GDM1 (cell line): ENCODE measurements at places on chromosomes 7 and 10.

DNA sequence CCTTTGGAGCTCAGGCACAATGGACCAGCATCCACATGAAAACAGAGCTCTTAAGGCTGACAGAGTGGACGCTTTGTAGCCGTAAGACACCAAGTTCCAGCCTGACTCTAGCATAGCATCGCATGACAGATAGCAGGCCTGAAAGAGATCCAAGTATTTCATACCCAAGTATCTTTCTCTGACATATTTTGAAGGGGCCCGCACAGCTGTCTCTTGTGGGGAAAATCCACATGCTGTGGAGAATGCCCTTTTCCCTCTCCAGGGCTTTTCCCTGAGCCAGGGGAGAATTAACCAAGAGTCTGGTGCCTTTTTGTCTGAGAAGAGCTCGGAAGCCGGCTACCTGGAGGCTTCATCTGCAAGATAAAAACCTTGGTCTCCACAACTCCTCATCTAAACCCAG, 51.0 kb downstream of the CFAP46 start:
- DNase-seq, result no peak

- no peak for DNase-seq
Observed at GRCh38 chr7:112260911-112261310, 54.4 kb downstream of the ZNF277 start.

GRCh38 chr10:29412485-29412884, 123.6 kb downstream of the LYZL1 start:
- no peak for DNase-seq

DNA sequence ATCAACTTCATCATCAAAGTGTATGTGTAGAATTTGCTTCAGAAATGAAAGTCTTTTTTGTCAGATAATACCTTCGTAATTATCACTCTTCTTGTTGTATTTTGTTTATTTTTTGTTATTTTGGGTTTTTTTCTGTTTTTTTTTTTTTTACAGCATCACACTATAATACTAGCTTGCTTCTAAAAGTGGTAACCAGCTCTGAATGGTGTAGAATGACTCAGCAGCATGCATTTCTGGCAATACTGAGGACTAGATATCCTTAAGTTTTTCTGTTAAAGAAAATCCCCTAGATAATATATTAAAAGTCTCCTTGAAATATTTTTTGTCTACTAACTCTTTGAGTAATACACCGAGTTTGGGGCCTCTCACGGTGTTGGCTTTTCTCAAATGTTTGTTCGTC, 109.1 kb downstream of the LMBR1 start:
- DNase-seq, result no peak

- no peak for DNase-seq
Observed at GRCh38 chr10:11341283-11341960, 270.0 kb downstream of the USP6NL start.

GRCh38 chr7:137839903-137840779, 6.6 kb downstream of the DGKI start:
- no peak for DNase-seq

- no peak for DNase-seq
Observed at GRCh38 chr7:32244806-32245345, 174.7 kb upstream of the PDE1C start.

DNA sequence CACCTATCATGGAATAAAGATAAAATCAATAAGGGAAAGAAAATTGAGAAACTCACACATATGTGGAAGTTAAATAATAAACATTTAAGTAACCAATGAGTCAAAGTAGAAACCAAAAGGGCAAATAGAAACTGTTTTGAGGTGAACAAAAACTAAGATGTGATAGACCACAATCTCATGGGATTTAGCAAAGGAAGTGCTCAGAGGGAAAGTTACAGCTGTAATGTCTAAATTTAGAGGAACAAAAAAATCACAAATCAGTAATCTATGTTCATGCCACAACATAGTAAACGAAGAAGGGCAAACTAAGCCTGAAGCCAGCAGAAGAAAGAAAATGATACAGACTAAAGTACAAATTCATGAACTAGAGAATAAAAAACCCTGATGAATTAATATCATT, 16.3 kb downstream of the CYP3A4 start:
- no peak for DNase-seq

- no peak for DNase-seq
Observed at GRCh38 chr7:121195010-121195409, 133.8 kb upstream of the WNT16 start.

GRCh38 chr7:39299695-39300094, 266.5 kb upstream of the YAE1 start:
- DNase-seq, result no peak

GRCh38 chr10:66008221-66008620, 917.6 kb upstream of the LRRTM3 start:
- DNase-seq, result no peak

- no peak for DNase-seq
Observed at GRCh38 chr10:11286261-11286852, 268.7 kb downstream of the CELF2 start.

DNA sequence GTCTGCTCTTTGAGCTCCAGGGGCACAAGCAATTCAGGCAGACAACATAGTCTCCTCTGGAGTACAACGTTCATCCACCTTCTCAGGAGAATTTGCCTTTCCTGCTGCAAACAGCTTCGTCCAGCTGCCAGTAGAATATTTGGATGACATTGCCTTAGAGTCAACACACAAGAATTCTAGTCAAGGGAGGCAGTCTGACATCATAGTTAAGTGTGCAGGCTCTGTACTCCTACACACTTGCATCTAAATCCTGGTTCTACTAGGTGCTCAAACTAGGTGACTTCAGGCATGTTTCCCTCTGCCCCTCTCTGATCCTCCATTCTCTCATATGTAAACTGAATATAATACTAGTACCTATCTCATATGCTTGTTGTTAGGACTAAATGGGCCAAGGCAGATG, 314.8 kb downstream of the HPSE2 start:
- no peak for DNase-seq

GRCh38 chr10:103553743-103554487, 60.4 kb downstream of the NEURL1 start:
- no peak for DNase-seq

DNA sequence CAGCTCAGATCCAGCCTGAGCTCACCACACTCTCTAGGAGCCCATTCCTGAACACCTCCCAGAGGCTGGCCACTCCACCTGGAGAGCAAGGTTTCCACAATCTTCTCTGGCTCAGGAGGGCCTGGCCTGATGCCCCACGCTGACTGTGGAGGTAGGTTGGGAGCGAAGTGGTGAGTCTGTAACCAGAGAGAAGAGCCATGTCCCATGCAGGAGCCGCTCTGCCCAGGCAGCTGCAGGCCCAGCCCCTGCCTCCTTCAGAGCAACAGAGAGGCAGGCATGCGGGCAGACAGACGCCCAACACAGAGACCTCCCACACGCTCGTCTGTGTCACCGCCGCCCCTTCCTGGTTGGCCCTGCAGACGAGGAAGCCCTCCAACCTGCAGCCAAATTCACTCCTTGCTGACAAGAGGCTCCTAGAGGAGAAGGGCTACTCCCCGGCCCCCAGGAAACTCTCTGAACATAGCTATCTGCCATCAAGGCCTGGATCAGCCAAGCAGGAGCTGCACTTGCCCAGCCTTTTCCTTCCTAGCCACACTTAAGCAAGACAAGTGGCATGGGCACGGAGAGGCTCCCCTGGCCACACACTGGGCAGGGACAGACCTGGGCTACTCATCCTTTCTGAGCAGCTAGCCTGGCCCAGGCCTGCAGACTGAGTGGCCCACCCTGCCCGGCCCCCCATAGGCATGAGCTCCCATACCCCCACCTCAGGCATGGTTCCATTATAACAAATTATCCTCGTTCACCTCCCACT, 101.9 kb downstream of the GRID1 start:
- DNase-seq, result no peak

- DNase-seq, result no peak
Observed at GRCh38 chr10:51706225-51706624, 6.8 kb upstream of the CSTF2T start.

- no peak for DNase-seq
Observed at GRCh38 chr7:214410-215212, 22.2 kb downstream of the FAM20C start.

GRCh38 chr7:110170841-110171240, 920.1 kb upstream of the LRRN3 start:
- no peak for DNase-seq

GRCh38 chr7:107690084-107690483, 29.5 kb downstream of the SLC26A4 start:
- no peak for DNase-seq

DNA sequence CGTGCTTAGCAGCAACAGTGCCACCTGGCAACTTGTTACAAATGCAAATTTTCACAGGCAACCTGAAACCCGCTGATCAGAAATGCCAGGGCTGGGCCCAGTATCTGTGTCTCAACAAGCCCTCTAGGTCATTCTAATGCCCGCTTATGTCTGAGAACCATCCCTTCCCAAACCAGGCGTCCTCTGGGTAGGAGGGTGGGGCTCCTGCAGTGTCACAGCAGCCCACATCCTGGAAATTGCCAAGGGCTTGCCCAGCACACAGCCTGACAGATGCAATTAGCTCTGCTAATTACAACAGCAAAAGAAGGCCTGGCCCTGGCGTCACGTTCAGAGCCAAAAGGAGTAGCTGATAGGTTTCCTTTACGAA, 15.9 kb downstream of the ITPRIP start:
- DNase-seq, result no peak

GRCh38 chr10:18142151-18142550, 1.9 kb downstream of the CACNB2 start:
- DNase-seq, result no peak

DNA sequence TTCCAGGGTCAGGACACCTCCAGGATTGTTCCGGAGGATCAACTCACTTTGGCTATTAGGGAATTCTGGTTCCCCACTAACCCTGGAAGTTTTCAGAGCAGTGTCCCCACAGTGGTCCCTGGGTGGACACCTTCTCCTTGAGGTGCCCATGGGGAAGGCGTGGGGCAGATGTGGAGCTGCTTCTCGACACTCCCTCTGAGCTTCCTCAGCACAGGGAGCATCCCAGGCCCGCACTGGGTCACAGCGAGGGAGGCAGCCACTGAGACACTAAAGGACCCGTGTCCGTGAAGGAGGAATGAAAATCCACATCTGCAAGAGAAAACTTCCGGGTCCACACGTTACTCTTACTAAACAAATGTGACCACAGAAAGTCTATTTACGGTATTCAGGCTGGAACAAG, 48.2 kb upstream of the MNX1 start:
- no peak for DNase-seq

DNA sequence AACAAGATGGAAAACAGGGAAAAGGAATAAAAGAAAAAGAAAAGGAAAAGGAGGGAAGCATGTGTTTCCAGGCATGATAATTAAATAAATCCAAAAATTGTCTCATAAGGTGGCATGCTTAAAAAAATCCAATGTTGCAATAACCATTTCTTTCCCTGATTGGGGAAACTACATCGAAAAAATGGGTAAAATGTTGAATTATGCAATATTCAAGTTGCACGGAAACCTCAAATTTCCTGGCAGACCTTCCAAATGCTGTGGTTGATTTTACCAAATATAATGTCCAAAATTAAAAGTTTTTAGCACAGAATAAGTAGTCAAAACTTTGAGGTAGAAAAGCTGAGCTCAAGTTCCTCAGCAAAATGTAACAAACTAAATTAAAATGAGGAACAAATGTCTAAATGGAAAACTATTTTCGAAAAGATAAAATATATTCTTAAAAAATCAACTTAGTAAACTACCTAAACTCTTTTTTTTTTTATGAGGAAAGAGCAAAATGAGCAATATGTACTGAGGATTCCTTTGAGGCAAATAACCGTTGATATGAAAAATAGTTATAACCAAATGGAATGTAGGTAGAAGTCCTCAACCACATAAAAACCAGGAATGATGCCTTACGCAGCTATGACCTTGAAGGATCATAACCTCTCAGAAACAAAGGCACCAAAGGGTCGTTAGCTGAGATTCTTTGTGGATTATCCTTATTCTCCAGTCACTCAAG, 52.6 kb downstream of the MACC1 start:
- DNase-seq, result peak; percentile 3

DNA sequence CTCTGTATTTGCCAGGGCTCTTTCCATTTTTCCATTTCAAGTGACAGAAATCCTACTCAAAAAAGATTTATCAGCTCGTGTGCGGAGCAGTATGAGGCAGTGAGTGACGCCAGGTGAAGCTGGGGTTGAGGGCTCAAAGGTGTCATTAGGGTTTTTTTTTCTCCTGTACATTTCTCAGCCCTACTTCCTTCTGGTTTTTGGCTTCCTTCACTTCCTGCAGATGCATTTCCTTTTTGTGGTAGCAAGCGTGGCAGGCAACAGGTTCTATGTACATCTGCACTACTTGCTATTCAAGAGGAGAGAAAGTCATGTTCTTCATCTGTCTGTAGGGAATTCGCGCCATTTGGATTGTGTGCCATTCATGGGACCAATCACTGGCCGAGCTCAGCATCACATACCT, 52.8 kb upstream of the AOAH start:
- peak; percentile 35 for DNase-seq

- DNase-seq, result no peak
Observed at GRCh38 chr7:82750007-82750406, 306.4 kb upstream of the CACNA2D1 start.

DNA sequence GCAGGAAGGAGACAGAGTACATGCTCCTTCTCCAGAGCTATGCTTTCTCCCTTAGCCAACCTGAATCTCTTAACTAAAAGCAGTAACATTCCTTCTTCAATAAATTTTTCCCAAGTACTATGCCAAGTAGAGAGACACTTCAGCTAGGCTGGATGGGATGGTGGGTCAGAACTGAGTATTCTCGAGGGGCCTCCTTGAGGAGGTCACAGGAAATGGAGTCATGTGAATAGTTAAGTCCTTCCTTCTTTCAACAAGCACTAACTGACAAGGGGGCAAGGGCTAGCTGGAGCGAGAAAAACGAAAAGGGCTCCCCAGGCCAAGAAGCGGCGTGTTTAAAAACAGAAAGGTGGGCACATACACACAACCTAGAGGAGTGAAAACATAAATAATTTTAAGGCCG, 5.5 kb downstream of the RSU1 start:
- no peak for DNase-seq

DNA sequence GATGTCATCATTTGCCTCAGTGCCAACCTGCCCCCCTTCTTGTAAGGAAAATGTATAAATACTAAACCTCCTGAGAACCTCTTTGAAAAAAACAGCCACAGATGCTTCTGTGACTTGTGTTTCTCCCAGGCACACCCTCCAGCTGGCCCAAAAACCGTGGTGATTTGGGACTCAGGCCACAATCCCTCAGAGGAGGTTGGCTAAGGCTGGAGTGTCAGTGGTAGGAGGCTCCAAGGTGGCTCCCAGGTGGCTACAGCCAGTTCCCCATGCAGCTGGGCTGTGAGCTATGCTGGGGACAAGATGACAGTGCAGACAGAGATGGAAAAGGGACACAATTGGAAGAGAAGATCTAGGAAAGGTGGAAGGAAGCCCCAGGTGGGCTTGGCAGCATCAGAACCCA, 104.7 kb downstream of the CPXM2 start:
- DNase-seq, result no peak

- DNase-seq, result no peak
Observed at GRCh38 chr7:121519548-121520521, 123.7 kb upstream of the FAM3C start.

- DNase-seq, result no peak
Observed at GRCh38 chr10:99374526-99374925, 45.4 kb downstream of the CNNM1 start.
